ENCODE measurements at places on chromosomes 2 and 18. TPM values are rescaled to one million over a fixed set of nuclear protein-coding genes. Genes with fewer than 3 reads are reported as not detected.

- no peak overlapping the region for H3K4me3 ChIP-seq
- H3K27me3 ChIP-seq: peaks cover 7% of the 10 kb centered on the region
- DNase-seq: no peak
- no peaks in the 10 kb centered on the region for H3K4me1 ChIP-seq
- H3K36me3 ChIP-seq: no peaks in the 10 kb centered on the region
These were observed 4.2 kb downstream of the CBLN2 start for GRCh38 chr18:72539901-72540300.

- no peak overlapping the region for H3K4me3 ChIP-seq
- H3K27ac ChIP-seq: no peak overlapping the region
- H3K36me3 ChIP-seq: no peaks in the 10 kb centered on the region
- no peaks in the 10 kb centered on the region for H3K27me3 ChIP-seq
- no peaks in the 10 kb centered on the region for H3K4me1 ChIP-seq
- DNase-seq: no peak
These were observed 44.2 kb upstream of the OTOS start for GRCh38 chr2:240184656-240185055.

DNA sequence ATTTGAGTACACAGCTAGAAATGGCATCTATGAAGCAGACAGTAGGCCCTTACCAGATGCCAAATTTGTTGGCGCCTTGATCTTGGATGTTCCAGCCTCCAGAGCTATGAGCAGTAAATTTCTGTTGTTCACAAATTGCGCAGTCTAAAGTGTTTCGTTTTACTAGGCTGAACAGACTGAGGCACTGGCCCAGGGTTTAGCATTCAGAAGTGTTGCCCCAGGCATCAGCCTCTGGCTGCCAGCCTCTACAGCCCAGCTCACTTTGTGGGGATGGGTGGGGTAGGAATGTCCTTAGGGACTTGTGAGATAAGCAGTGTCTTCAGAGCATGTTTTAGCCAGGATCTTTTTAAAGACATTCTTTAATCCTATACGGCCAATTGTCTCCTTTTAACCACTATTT, 51.5 kb upstream of the MGAT5 start:
- H3K36me3 ChIP-seq: no peaks in the 10 kb centered on the region
- H3K4me3 ChIP-seq: no peak overlapping the region
- H3K27ac ChIP-seq: no peak overlapping the region
- no peak for DNase-seq

GRCh38 chr2:240430595-240430994, 4.9 kb upstream of the GPC1 start:
- H3K27ac ChIP-seq: no peak overlapping the region
- peaks cover 10% of the 10 kb centered on the region for H3K4me1 ChIP-seq
- peak; percentile 5 for DNase-seq
- H3K27me3 ChIP-seq: no peaks in the 10 kb centered on the region

DNA sequence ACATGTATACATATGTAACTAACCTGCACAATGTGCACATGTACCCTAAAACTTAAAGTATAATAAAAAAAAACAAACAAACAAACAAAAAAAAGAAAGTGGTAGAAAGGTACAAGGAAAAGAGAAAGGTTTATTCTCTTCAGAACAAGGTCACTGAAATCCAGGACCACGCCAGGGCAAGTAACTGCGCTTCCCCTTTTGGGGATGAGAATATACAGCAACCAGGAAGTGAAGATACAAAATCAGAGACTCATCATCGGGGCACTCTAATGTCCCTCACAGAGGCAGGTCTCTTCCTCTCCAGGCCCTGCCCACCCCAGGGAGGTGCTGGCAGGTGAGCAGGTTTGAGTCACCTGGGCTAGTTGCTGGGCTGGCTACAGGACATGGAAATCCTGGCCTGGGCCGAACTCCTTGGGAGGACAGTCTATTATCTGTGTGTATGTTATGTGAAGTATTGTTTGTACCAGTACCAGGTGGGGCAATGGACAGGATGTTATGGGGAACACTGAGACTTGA, 100.4 kb upstream of the GPR45 start:
- no peaks in the 10 kb centered on the region for H3K36me3 ChIP-seq
- H3K4me1 ChIP-seq: no peaks in the 10 kb centered on the region
- no peak overlapping the region for H3K4me3 ChIP-seq
- H3K27ac ChIP-seq: no peak overlapping the region

DNA sequence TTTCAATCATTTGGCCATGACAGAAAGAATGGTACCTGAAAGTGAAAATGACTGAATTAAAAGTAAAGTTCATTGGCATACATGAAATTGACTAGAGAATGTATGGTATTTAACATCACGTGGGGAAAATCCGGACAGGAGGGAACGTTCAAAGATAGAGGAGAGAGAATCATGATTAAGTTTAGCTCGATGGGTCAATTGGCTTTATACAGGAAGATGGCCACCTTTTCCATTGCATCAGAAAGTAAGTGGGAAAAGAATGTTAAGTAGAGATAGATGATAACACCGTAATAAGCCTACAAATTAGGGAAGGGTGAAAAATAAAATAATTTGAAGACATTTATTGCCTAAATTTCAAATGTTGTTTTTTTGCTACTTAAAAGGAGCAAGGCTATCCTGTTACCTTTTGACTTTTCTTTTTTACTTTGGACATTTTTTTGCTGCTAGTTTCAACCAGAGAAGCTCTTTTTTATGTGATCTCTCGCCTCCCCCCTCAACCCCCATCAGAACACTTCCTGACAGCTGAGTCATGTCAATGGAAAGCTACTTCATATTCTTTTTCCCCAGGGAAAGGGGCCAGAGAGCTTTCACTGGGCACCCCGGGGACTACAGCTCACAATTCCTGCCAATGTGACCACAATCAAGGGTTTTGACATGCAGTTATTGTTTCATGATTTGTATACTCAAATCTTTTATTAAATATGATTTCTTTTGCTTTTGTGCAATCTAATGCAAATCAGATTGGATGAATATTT, 767 bp upstream of the CCDC102B start:
- H3K36me3 ChIP-seq: no peaks in the 10 kb centered on the region
- no peak overlapping the region for H3K4me3 ChIP-seq
- H3K27me3 ChIP-seq: no peaks in the 10 kb centered on the region

- peak; percentile 25 for DNase-seq
- H3K27ac ChIP-seq: no peak overlapping the region
- no peaks in the 10 kb centered on the region for H3K27me3 ChIP-seq
- H3K36me3 ChIP-seq: peaks cover 17% of the 10 kb centered on the region
- H3K4me3 ChIP-seq: no peak overlapping the region
These were observed 47.0 kb downstream of the UGP2 start for GRCh38 chr2:63888490-63889402.

DNA sequence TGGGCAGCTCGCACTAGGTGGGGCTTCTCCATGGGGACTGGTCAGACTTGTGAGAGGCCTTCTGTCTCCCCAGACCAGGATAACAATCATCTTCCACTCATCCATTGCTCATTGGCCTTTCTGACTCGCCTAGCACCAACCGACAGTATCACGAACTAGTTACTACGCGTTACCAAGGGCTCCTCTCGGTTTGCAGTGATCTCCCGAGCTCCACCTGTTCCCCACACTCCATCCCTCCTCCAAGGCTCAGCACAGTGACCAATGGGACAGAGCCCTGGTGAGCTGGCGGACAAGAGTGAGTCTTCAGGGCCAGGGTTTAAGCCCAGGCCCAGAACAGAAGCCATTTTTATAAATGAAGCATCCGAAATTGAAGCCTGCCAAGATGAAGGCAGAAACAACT, 42.8 kb upstream of the SMAD7 start:
- no peak for DNase-seq
- no peaks in the 10 kb centered on the region for H3K36me3 ChIP-seq
- H3K27me3 ChIP-seq: no peaks in the 10 kb centered on the region
- no peaks in the 10 kb centered on the region for H3K4me1 ChIP-seq
- no peak overlapping the region for H3K27ac ChIP-seq

DNA sequence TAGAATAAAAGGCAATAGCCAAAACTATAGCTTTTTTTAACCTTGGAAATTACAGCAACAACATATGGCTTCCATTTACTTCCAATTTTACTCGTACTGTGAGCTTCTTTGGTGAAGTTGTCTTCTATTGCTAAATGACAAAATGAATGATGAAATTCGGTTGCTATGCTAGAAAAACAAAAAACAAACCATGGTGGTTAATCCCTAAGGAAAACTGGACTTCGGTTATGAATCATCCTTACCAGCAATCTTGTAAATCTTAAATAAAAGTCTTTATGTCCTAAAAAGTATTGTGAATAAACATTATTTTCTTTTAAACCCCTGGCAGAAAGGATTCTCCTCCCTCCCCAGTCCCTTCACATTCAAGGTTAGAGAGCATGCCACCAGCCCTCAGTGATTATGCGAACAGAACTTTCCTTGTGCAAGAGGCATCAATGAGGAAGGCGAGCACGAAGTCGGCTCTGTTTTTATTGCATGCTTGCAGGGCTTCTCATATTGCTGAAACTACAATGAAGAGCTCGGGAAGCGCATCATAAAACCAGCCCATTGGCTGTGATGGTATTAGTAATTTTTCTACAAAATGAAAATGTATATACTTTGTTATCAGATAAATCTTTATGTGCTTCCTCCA, 62.9 kb downstream of the ZNF521 start:
- H3K4me3 ChIP-seq: no peak overlapping the region
- H3K36me3 ChIP-seq: no peaks in the 10 kb centered on the region
- no peak for DNase-seq
- no peaks in the 10 kb centered on the region for H3K4me1 ChIP-seq
- H3K27ac ChIP-seq: no peak overlapping the region
- no peaks in the 10 kb centered on the region for H3K27me3 ChIP-seq

Gene NGEF
- 7.1 TPM for total RNA-seq

Gene DNAH7
- total RNA-seq: 2.7 TPM

Gene MYCN
- 0.37 TPM for total RNA-seq

Gene RSAD2
- total RNA-seq: 1.8 TPM

All from pancreas (tissue), 10 donors.